T47D (cell line): ENCODE measurements at places on chromosomes 6 and 20.
A peak's percentile ranks its signal among the peaks of the same experiment; 100 is the strongest.

DNA sequence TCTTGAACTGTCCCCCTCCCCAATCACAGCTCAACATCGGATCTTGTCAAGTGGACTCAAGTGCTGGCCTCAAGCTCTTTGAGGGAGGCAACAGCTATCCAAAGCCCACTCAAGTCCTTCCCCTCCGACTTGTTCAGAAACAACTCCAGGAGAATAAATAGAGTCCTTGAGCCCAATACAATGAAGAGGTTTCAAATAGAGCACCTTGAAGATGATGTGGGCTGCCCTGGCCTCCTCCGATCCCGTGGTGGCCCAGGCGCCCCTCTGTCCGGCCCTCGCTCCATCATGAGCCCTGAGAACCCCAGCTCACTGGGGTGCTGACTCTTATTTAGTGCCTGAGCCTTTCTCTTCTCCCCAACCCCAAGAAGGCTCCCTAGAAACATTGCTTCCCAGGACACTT lies 164.3 kb upstream of the PMEPA1 start:
- DNase-seq = no peak

GRCh38 chr6:72037006-72037405 lies 150.7 kb downstream of the RIMS1 start:
- DNase-seq = no peak

GRCh38 chr20:3739926-3740451 lies 7.5 kb downstream of the HSPA12B start:
- DNase-seq = no peak

DNA sequence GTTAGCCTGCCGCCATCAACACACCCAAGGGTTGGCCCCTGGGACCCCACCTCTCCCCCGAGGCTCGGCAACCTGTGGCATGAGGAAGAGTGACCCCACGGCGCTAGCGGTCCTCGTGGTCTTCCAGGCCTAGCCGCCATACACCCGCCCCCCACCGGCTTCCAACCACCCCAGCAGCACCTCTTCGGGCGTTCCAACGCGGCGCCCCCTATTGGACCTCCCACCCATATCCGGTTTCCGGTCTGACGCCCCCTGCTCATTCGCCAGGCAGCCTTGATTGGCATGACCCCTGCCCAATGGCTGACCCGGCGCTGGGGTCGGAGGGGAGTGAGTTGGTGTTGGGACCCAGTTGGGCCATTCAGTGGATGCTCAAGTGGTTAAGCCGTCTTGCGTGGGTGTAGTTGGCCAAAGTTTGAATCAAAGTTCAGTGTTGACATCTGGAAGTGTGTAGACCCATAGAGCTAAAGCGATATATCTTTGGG lies at the start of gene GNAS-AS1:
GNAS-AS1 (minus strand) TSS at position 210 of the 482 bp plus-strand sequence.
- DNase-seq = peak; percentile 94
